ENCODE measurements at places on chromosomes 5 and 9. TPM values are rescaled to one million over a fixed set of nuclear protein-coding genes. Genes with fewer than 3 reads are reported as not detected.

DNA sequence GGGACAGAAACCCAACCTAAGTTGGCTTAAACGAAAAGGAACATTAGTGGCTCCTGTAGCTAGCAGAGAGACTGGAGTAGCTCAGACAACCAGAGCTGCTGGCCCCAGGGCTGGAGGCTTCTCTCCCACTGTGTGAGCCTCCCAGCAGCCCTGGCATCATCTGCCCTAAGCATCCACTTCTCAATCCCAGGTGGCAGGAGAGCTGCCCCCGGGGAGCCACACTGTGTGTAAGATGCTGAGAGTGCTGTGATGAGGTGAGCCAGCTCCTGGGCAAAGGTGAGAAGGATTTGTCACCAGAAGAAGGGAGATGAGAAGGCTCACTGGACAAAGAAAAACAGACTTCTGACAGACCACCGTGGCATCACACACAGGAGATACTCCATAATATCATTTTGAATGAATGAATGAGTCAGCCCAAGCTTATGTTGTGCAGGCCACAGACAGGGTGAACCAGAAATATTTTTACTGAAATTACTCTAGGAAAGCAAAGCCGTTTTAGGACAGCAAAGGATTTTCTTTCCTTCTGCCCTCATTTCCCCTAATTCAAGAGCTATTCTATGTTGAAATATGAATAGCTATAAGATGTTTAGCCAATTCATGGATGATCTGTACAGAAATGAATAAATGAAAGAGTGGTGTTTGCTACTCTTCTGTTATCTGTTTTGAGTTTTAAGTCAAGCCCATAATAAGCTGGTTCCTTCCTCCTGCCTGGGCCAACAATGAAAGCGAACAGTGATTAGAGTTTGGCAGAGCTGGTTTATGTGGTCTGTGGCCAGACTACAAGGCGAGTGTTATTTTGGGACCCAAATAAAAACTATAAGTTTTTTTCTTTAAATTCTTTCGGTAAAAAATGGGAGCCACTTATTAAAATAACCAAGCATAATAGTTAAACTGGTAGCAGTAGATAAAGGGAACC lies 57.4 kb upstream of the ECM2 start:
- no peak for DNase-seq

The C5 gene
- 0.82 TPM for total RNA-seq

- no peak for DNase-seq
Observed at GRCh38 chr9:124473310-124473709, 23.1 kb downstream of the ADGRD2 start.

The RASA1 gene
- 21.9 TPM for total RNA-seq

DNA sequence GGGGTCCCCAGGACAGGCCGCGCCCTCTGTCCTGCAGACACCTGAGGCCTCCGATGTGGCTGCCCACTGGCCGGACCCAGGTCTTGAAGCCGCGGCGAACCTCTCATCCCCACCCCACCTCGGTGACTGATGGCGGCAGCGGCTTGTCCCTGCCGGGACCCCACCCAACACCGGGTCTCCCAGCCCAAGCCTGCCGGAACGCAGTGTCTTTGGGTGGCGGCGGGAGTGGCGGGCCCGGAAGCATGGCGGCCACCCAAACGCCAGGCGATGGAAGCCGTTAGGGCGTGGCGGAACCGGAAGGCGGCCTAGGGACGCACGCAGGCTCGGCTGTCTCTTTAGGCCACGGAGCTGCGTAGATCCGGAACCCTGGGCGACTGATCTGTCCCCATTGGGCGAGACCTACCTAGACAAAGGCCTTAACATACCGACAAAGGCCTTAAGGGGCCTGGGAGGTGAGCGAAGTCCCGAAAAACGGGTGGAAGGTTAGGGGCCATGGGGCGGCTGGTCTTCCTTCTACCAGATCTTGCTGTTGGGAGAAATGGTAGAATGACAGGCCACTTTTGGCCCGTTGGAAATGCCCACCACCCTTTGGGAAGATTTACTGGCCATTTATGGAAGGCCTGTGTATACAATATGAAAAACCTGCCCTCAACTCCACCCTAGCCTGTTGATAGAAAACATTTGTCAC lies 94.6 kb upstream of the SMC2 start:
- DNase-seq, result no peak

- no peak for DNase-seq
Observed at GRCh38 chr5:81794226-81794625, 43.3 kb upstream of the SSBP2 start.

The ROR2 gene
- not detected for total RNA-seq

The PCDHB4 gene
- not detected for total RNA-seq

The SLC46A2 gene
- not detected for total RNA-seq

The C1QTNF2 gene
- not detected for total RNA-seq

The ZNF462 gene
- total RNA-seq, result 0.09 TPM

- no peak for DNase-seq
Observed at GRCh38 chr9:91885746-91886413, 64.1 kb downstream of the ROR2 start.

DNA sequence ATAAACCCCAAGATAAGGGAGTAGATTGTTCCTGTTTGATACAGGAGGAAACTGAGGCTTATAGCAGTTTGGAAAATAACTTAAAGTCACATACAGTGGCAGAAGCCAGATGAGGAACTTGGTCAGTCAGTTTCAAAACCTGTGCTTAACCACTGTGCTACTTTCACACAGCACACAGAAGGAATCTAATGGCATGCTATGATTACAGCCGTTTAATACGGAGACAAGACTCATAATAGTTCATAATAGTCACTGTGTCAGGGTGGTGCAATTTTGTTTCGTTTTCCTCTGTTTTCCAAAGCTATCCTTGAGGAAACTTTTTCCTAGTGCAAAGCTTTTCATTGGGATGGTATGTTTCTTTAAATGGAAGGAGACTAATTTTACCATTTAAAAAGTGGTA lies 112.3 kb downstream of the GCNT1 start:
- DNase-seq, result no peak

The DDX41 gene
- 138 TPM for total RNA-seq

GRCh38 chr9:36341936-36342577 lies 58.0 kb downstream of the RNF38 start:
- no peak for DNase-seq

The SAPCD2 gene
- 26.5 TPM for total RNA-seq

GRCh38 chr5:39220280-39221030 lies 1.1 kb upstream of the FYB1 start:
- no peak for DNase-seq

DNA sequence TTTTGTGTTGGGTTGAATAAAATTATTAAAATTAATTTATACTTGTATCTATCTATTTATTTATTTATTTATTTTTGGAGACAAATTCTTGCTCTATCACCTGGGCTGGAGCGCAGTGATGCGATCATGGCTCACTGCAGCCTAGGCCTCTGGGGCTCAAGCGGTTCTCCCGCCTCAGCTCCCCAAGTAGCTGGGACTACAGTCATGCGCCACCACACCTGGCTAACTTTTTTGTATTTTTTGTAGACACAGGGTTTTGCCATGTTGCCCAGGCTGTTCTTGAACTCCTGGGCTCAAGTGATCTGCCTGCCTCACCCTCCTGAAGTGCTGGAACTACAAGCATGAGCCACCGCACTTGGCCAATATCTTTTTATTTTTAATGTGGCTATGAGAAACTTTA lies 134.7 kb upstream of the SPDL1 start:
- DNase-seq, result no peak

- no peak for DNase-seq
Observed at GRCh38 chr9:97695995-97696802, 941 bp downstream of the XPA start.

The DNAJC25 gene
- total RNA-seq, result 7.4 TPM

GRCh38 chr5:5795074-5795771 lies 372.7 kb downstream of the ICE1 start:
- no peak for DNase-seq

- DNase-seq, result no peak
Observed at GRCh38 chr5:185095-186070, 5.9 kb upstream of the LRRC14B start.

GRCh38 chr9:72954431-72955125 lies 1.7 kb upstream of the ALDH1A1 start:
- no peak for DNase-seq

- no peak for DNase-seq
Observed at GRCh38 chr5:41764650-41765049, 105.6 kb downstream of the OXCT1 start.

The CNTLN gene
- 1.6 TPM for total RNA-seq

GRCh38 chr9:13165236-13165945 lies 114.1 kb downstream of the MPDZ start:
- no peak for DNase-seq

DNA sequence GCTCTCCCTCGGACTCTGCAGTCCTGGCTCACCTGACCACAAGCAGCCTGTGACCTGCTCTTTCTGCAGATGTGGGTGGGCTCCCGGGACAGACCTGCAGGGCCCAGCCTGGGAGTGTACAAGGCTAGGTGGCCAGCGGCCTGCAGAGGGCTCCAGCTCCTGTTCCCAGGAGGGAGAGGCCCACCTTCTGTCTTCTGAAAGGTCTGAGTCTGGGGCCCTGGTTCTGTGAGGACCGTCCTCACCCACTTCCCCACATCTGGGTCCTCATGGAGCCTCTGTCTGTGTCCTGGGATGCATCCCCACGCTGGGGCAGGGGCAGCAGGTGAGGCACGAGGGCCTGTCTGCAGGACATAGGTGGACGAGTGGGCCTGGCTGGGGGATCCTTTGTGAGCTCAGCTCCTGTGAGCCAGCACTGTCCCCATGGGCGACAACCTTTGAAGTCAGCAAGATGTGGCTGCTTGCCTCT lies 43.7 kb downstream of the PHF2 start:
- no peak for DNase-seq

DNA sequence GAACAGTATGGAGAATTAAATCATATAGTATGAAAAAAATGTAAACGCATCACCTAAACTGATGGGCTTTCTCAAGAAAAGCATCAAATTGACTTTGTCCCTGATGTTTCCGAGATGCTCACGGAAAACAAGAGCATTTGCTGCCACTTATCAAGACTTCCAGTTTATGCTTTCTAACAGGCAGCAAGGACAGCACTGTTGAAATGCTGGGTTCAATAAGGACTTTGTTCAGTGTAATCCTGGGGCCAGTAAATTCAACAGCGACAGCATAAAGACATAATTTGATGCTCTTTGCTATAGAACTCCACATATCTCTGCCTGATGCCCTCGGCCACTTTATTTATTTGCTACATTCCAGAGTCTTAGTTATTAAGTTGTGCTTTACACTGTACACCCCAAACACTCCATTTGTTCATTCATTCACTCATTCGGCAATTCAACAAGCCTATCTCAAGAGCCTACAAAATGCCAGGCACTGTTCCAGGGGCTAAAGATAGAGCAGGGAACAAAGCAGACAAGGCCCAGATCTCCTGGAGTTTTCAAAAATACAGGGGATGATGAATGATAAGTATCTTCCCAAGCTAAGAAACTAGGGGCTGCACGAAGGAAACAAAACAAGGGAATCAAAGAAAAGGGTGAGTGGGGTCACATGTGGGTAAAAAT lies 294.6 kb downstream of the ZNF608 start:
- DNase-seq, result no peak

The RGS3 gene
- 56.2 TPM for total RNA-seq

The PRLR gene
- not detected for total RNA-seq
